Fibroblast of upper back skin (primary cell): ENCODE measurements at places on chromosomes 12 and 14.
A peak's percentile ranks its signal among the peaks of the same experiment; 100 is the strongest.

DNA sequence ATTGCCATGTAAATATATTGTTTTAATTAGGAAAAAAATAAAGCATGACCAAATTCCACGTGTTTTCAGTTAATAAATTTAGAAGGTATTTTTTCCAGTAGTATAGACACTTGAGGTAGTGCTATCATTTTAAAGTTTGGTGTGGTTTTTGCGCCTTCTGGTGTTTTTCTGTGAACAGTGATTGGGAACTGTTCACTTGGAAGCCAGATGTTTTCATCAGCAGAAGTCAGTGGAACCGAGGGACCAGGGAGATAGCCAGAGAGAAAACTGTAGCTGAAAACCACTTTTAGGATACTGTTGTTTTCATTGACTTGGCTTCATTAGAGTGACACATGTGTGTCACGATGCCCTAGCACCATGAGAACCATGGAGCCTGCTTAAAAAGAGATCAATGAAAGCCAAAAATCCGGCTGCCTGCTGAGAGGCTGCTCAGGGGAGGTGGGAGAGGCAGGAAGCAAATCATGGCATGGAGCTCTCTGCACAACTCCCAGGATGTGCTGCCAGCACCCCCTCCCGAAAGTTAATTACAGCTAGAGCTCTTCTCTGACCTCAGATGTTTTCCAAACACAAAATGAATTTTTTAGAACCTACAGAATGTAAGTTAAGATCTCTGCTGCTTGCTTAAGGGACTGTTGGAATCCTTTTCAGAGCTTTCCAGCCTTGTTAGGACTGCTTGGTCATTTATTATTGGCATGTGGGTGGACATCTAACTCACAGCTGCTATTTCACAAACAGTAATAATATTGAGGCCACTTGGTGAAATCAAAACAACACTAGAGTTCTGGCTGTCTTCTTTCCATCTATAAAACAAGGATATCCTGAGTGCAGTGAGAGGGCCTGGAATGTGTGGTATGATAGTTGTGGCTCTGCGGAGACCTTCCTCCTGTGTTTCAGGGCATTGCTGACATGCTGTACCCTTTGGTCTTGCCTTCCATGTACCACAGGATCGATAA lies 192.3 kb downstream of the ANO4 start:
- DNase-seq: no peak

- DNase-seq: peak; percentile 62
These were observed 55.4 kb downstream of the CCER1 start for GRCh38 chr12:90899456-90900182.

DNA sequence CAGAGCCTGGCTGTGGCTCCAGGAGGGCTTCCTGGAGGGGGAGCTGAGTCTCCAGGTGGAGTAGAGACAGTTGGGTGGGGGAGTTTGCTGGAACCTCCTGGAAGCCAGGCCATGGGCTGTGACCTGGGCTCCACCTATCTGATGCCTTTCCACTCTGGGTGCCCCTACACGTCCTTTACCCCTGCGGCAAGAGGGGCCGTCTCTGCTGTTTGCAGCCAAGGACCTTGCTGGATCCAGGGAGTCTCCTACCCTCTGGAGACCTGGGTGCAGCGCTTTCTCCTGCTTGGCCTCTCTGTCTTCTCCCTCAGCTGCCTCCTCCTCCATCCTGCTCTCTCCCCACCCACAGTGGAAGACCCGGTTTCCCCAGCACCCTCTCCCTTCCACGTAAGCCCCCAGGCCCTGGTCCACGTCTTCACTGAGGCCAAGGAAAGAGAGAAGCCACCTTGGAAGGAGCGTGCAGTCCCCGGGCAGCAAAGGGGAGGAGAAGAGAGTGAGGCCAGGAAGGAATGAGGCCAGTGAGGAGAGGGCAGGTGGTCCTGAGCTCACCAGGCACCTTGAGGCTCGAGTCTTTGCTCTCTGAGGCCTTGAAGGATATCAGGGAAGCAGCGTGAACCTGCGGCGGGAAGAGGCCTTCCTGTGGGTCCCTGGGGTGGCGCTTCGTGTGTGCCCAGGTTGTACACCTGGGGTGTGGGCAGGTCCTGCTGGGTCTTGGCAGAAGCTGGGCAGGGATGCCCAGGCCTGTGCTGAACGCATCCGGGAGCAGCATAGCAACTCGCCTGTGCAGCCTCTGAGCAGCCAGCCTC lies 294.3 kb upstream of the RTL1 start:
- no peak for DNase-seq

GRCh38 chr12:34350092-34351041 lies 328.1 kb downstream of the ALG10 start:
- DNase-seq: no peak

- no peak for DNase-seq
These were observed 243.7 kb downstream of the PAX9 start for GRCh38 chr14:36905272-36905888.

DNA sequence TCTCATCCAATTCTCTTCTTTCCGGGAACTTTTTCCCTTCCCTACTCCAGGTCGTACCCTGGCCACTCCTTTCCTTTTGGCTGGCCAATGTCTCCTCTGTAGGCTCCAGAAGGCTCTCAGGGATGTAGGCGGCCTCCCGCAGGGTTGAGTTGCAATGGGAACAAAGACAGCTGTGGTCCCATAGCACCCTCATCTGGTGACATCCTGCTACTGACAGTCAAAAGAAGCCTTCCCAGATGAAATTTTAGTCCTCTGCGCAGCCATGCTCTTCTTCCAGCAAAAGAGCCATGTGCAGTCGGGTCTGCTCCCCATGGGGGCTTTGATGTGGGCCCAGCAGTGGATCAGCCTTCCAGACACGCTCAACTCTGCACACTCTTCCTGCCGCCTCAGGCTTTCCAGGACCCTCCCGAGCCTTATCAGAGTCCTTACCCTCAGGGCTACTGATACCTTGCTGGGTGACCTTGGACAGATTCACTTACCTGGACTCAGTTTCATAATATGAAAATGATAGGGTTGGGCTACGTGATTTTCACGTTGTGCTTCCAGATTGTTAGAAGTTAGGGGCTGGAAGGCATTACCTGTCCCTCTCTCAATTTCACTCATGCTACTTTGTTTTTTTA lies 5.5 kb upstream of the CELA1 start:
- DNase-seq: peak; percentile 68

GRCh38 chr14:77290705-77291104 lies 19.7 kb upstream of the NGB start:
- peak; percentile 16 for DNase-seq
